ENCODE measurements at places on chromosomes 1 and 21. TPM values are rescaled to one million over a fixed set of nuclear protein-coding genes. Genes with fewer than 3 reads are reported as not detected.

GRCh38 chr1:55539652-55540512, 324.7 kb upstream of the USP24 start:
- no peak for DNase-seq

The DDR2 gene
- 34.4 TPM for total RNA-seq

GRCh38 chr1:109239409-109240068, 9.8 kb upstream of the CELSR2 start:
- DNase-seq = peak; percentile 32

GRCh38 chr1:222126052-222126451, 384.2 kb upstream of the DUSP10 start:
- no peak for DNase-seq

GRCh38 chr21:33229784-33230544, at the start of gene IFNAR2:
Gene IFNAR2 (plus strand): TSS chr21:33229938. CDS start chr21:33241923, 11,985 bp downstream.
- DNase-seq = peak; percentile 93

- no peak for DNase-seq
These were observed 20.8 kb downstream of the VANGL2 start for GRCh38 chr1:160420881-160421842.

The B4GALT2 gene
- 39.1 TPM for total RNA-seq

GRCh38 chr1:106366627-106367319, 689.7 kb upstream of the PRMT6 start:
- DNase-seq = no peak

GRCh38 chr1:61318319-61319125, 236.2 kb downstream of the NFIA start:
- DNase-seq = no peak

The VHLL gene
- not detected for total RNA-seq

All from Right ventricle myocardium inferior (tissue), 1 donor.